Kasumi-1 (cell line): ENCODE measurements at places on chromosomes 2 and 18.

- DNase-seq = no peak
Observed at GRCh38 chr2:161206471-161207032, 46.3 kb downstream of the TANK start.

DNA sequence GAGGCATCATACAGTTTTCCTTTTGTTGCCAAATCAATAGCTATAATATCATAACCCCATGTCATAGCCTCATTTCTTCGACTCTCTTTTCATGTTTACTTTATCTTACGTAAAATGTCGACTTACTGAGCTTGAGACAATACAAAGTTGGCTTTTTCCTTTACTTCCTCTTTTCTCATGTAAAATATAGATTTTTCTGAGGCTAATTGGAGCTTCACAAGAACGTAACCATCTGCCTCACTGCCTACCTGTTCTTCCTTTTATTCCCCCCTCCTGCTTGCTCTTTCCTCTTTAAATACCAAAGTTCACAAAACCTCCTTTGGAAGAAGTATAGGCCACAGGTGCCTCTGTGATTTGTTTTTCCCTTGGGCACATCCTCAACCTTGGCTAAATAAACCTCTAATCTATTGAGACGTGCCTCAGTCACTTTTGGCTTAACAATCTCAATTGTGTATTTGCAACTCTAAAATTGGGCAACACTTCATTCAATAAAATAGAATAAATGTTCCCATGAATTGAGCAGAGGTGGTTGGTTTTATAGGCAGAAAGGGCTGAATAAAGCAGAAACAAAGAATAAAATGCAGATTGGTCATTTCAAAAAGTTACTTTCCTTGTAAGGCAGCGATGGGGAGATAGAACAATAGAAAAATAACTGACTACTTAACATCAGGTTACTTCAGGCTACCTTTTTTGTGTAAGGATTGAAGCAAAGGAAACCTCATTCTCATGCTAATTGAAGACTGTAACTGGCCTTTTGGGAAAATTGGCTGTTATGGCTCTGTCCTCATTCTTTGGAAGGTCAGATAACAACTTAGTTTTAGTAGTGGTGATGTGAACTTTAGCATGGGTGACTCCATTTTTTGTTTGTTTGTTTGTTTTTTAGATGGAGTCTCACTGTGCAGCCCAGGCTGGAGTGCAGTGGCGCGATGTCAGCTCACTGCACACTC, 21.3 kb downstream of the COMMD1 start:
- peak; percentile 72 for DNase-seq

- no peak for DNase-seq
Observed at GRCh38 chr18:50559752-50560680, at the start of gene MAPK4. MAPK4 (plus strand) TSS chr18:50560087; CDS start chr18:50663959, 103,872 bp downstream.

GRCh38 chr2:48434101-48434500, 95.9 kb upstream of the STON1 start:
- no peak for DNase-seq

DNA sequence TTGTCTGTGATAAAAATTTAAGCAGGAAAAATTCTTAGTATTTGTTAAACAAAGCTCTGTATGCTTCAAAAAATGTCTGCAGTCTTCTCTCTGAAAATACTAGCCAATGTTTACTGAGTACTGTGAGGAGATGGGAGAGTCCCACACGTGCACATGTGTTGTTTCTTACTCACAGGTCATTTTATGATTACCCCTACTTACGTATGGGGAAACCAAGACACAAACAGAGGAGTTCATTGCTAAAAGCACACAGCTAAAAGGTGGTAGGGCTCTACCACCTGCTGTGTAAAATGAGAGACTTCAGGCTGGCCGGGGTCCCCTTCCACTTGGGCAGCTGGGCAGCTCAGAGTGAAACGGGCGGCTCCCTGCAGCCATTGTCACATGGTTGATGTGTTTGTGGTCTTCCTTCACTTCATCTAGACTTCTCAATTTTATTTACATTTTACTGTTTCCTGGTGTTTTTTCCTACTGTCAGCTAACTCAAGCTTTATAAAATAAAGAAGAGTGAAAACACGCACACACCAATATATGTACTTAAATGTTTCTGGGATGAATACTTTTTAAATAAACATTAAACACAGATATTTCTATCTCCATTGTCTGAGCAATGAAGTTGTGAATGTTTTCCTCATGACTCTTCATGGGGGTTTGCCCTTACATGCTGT, 71.2 kb downstream of the MBP start:
- DNase-seq = no peak

GRCh38 chr2:118706371-118706770, 141.1 kb downstream of the EN1 start:
- no peak for DNase-seq

- DNase-seq = no peak
Observed at GRCh38 chr18:45617284-45617683, 2.0 kb downstream of the SLC14A2 start.

DNA sequence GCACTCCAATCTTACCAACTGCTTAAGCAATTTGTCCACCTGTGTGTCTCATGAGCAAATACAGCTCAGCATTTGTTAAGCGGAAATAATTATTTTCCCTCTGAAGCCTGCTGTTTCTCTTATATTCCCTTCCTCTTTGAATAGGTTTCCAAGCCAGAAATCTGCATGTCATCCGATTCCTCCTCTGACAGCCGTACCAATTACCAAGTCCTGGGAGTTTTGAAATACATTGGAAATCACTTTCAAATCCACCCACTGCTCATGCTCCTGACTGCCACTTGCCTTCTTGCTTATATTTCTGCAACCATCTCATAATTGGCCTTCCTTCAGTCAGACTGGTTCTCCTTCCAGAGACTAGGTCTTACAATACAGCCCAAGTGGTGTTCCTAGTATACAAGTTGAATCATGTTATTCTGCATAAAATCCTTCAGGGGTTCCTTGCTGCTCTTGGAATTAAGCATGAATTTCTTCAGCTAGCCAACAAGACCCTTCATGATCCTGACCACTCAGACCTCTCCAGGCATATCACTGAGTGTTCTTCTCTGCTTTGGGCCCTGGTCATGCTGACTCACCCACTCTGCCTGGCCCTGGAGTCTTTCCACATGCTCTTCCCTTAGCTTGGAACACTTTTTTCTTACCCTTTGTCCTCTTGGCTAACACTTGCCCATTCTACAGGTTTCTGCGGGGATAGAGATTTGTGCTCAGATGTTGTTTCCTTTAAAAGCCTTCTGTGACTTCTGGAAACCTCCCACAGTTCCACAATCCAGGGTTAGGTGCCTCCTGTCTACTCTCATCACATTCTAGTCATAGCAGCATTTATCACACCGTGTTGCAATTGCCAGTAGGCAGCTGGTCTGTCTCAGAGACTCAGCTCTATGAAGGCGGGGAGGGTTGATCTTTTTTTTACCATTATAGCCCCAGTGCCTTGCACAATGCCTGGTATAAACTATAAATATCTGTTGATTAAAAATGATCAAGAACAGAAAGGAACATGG, 157.6 kb downstream of the ARL6IP6 start:
- DNase-seq = no peak

DNA sequence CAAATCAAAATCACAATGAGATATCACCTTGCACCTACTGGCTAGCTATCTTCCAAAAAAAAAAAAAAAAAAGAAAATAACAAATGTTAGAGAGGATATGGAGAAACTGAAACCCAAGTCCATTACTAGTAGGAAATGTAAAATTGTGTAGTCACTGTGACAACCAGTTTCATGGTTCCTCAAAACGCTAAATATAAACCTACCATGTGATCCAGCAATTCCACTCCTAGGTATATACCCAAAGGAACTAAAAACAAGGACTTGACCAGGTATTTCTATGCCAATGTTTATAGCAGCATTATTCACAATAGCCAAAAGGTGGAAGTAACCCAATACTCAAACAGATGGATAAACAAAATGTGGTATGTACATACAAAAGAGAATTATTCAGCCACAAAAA, 11.7 kb upstream of the SCRN3 start:
- DNase-seq = peak; percentile 49

DNA sequence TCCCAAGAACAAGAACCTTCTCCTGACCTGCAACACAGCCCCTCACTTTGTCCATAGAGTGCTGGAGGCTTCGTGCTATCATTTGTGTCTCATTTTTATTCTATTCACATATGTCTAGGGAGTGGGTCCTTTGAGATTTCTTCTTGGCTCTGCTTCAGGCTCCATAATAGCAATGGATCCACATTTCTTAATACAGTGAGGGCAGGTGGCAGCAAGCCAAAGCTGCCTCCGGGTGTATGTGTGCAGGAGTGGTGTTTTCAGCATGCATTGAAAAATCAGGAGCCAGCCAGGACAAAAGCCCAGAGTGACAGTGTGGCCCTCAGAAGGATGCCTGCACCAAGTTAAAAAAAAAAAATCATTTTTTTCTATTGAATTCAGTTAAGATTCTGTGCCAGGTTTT, 115.1 kb upstream of the PELI1 start:
- DNase-seq = no peak

DNA sequence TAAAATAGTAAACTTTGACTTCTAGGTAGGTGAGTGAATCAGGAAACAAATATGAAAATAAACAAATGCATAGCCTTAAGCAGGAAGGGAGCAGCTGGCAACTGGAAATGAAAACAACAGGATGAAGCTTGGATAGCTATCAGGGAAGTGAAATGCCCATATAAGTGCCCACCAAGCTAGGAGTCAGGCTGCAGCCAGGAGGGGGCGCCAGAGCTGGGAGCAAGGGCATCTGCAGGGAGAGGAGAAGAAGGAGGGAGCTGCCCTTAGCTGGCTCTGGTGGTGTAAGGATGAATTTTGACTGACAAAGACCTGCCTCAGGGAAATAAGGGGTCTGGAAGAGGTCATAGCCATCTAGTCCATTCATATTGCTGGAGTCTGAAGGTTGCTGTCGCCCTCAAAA, 298.3 kb downstream of the TDRD15 start:
- DNase-seq = no peak

GRCh38 chr2:12741380-12741779, 24.6 kb downstream of the TRIB2 start:
- DNase-seq = no peak

GRCh38 chr18:1017227-1018058, 112.8 kb downstream of the ADCYAP1 start:
- no peak for DNase-seq

GRCh38 chr2:169715379-169716237, 18.0 kb upstream of the KLHL23 start:
- DNase-seq = no peak

GRCh38 chr2:104929663-104930062, 75.7 kb downstream of the POU3F3 start:
- DNase-seq = no peak

DNA sequence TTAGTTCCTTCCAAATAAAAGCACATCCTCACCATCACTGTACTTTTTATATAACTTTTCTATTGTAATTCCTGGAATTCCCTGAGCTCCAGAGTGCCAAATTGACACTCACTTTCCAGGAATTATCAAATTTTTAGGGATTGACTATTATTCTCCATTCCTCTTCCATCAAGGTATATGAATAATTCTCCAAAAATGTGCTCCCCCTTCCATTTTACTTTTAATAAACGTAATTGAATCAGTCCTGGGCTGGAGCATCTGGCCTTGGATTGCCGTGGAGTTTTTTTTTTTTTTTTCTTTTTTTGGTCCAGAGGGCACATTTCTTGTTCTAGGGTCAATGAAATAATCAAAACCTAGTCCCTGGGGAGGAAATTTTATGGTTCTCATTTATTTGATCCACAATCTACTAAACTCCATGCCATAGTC, 304.3 kb downstream of the CDCA7 start:
- no peak for DNase-seq

DNA sequence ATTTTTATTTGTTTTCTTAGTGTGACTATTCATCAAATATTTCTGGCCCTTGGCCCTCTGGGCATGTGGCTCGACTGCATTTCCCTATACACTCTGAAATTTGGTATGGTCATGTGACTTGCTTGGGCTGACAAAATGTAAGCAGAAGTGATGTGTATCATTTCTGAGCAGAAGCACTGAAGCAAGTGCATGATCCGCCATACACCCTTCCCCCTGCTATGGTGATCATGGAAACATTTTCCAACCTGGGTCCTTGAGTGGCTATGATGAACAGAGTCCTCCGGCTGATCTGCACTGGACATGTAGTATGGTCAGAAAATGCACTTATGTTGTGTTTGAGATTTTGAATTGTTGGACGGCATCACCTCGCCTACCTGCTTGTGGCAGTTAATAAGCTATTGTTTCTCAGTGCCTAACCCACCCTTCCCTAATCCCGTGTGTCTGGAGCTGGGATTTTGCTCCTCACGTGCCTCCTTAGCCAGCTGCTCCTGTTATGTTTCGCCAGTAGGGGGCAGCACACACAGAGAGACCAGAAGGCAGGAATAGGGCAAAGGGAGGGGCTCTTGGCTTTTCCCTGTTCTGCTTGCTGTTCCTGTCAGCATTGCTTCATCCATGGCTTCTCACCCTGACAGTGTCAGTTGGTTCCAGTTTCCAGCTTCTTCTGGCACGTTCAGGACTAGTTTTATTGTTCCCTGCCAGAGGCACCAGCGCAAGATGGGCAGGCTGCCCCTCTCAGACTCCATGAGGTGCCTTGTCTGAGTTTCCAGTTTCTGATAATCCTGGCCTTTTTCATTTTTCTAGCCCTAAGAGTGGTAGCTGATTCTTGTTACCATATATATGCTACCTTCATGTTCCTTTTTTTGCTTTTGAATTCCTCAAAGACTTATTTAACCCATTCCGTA, 207.4 kb downstream of the ARL6IP6 start:
- DNase-seq = peak; percentile 80

GRCh38 chr2:223868005-223868404, 30.6 kb upstream of the AP1S3 start:
- no peak for DNase-seq

DNA sequence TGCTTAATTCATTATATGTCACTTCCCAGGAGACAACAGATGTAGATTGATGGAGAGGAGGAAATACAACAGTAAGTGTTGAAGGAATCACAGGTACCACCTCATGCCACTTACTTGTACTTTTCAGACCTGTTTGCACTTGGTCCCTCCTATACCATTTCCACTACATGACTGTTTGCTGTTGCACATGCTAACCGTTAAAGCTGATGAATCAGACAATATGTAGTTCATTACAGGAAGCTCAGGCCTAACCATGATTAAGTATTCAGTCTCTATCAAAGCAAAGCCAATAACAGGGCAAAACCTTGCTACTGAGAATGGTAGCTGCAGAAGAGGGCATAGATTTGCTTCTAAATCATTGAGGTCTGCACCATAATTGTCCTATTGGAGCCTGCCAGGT, 30.2 kb upstream of the GRP start:
- no peak for DNase-seq

- DNase-seq = no peak
Observed at GRCh38 chr2:157698430-157698829, 69.8 kb upstream of the ACVR1C start.

- DNase-seq = no peak
Observed at GRCh38 chr2:60836491-60836890, 44.9 kb upstream of the REL start.
